ENCODE measurements at places on chromosomes 2 and 18.

- DNase-seq = no peak
Observed at GRCh38 chr2:199870581-199870980, 19.6 kb upstream of the FTCDNL1 start.

DNA sequence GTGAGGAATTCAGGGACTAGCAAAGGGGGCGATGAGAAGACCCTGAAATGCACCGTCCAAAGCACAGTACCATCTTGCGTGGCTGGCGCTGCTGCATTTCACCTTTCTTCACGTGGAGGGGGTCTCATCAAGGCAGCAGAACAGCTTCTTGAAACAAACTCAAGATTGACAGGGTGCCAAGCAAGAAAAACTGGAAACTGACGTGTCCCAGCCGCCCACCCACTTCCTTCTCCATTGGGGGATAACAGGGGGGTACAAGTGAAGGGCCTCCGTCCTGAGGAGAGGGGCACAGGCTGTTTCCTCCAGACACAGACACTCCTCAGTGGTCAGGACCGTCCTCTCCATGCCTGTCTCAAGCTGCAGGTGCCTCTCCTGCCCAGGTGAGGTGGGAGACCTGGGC, 32.5 kb downstream of the HDAC4 start:
- DNase-seq = peak; percentile 40

DNA sequence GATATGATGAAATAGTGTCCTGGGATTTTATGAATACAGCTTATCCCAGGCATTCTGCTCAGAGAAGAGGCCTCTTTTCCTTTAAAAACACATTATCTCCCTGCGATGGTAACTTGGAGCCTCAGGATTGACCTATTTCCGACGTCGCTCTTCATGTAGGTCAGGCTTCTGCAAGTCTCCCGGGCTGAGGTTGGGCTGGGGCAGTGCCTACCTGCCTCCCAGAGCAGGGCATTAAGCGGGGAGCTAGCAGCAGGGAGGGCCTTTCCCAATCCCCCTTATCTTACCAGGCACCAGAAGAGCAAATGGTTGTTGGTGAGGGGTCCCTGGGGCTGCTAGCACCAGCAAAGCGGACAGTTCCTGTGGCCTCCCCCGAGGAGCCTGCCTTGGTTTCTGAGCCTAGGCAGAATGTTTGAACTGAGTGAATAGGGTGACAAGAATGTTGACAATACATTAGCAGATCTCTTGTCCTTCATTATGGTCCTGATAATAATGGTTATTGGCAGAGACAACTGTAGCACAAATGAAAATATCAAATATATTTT, 60.2 kb downstream of the TRPM8 start:
- no peak for DNase-seq

DNA sequence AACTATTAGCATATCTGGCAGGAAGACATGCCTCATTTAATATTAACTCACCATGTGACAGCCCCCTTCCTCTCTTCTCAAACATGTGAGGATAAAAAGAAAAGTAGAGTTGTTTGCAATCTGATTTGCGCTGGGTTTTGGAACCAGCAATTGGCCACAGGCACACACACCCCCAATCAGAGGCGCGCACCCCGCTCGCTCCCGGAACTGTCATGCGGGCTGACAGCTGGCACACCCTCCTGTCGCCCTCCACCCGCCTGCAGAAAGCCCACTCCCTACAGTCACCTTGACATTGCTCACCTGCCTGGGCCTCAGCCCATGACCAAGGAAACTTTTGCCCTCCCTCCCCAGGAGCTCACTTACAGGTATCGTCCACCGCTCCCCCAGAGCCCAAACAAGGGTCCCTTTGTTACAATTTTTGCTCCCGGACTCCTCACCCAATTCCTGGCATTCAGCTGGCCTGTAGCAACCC, 1.1 kb downstream of the COBLL1 start:
- DNase-seq = no peak

DNA sequence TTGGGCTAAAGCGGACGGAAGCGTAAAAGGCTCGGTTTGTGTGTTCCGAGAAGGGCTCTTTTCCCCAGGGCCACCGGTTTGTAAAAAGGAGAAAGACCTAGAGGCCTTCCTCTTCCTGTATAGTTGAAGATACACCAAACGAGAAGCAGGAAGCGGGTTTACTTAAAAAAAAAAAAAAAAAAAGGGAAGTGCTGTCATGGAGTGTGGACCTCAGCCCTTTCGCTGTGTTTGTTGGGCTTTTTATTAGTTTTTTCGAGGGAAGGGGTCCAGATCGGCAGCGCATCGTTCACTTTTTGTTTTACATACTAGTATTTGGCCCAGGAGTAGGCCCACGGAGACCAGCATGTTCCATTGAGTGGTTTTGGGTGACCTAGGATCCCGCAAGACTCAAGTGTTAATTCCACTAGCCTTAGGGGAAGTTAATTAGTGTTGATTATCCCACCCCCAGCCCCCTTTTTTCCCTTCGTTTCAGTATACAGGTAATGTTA, 676 bp downstream of the ACTR2 start:
- no peak for DNase-seq

GRCh38 chr18:50863840-50864375, 15.0 kb upstream of the ME2 start:
- no peak for DNase-seq

DNA sequence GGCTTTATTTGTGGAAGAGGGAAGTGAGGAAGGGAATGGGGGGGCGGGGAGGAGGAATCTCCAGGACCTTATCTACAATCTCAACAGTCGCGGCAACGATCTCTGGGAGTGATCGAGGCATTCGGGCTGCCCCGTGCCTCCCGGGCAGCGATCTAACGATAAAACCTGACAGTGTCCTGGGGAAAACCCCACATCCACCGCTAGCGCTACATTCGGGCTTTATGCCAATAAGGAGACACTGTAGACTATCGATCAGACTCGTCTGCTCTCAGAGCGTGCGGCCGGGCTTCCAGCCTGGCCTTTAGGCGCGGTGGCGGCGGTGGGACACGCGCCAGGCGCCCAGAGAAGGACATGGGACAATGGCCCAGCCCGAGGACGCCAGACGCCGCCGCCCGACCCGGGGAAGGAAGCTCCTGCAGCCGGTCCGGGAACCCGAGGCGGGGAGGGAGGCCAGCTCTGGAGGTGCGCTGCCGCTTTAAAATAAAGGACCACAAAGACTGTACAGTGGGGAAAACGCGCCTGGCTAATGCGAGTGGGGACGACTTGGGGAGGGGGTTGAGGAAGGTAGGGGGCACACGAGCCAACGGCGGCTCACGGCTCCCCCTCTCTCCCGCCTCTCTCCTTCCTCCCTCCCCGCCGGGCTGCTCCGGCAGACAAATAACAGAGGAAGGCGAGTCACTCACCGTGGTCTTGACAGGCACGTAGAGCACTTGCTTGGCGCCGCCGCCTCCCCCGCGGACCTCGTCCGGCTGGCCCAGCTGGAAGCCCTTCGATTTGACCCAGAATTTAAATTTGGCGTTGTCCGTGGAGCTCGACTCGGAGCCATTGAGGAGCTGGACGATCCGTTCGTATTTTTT, 2.2 kb downstream of the NOL4 start:
- peak; percentile 44 for DNase-seq
